ENCODE measurements at places on chromosomes 11 and 22.

GRCh38 chr11:3120071-3120792 is 44.9 kb downstream of the OSBPL5 start:
- no peak for DNase-seq

GRCh38 chr11:34305193-34305592 is 52.6 kb downstream of the ABTB2 start:
- no peak for DNase-seq

- no peak for DNase-seq
Observed at GRCh38 chr22:25637032-25637431, 72.6 kb downstream of the GRK3 start.

DNA sequence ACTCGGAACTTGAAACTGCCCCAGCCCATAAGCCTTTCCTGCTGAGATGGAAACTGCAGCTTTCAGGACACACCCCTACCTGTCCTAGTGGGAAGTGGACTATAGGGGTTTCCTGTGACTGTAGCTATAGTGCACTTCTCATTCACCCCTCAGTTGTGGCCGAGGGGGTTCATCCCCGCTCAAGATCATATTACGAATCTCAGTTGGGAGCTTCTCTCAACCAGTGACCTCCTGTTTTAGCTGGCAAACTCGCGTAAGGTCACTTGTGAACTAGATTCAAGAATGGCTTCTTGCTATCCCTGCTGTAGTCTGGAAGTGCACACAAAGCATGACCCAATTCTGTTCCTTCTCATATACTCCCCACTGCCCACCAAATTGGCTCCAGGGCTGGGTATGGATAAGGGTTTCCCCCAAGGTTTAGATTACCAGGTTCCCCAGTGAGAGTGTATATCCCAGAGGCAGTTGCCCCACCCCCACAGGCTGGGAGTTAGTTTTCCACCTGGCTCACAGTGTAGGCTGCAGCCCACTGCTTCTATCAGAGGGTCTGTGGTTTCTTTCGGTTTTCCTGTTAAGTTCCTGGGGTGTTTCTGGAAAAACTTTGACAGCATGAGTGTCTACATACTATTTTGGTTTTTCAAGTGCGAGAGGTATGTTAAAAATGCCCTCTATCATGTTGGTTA is 812.9 kb downstream of the JRKL start:
- DNase-seq: no peak

GRCh38 chr11:101053492-101053891 is 76.1 kb downstream of the PGR start:
- no peak for DNase-seq

DNA sequence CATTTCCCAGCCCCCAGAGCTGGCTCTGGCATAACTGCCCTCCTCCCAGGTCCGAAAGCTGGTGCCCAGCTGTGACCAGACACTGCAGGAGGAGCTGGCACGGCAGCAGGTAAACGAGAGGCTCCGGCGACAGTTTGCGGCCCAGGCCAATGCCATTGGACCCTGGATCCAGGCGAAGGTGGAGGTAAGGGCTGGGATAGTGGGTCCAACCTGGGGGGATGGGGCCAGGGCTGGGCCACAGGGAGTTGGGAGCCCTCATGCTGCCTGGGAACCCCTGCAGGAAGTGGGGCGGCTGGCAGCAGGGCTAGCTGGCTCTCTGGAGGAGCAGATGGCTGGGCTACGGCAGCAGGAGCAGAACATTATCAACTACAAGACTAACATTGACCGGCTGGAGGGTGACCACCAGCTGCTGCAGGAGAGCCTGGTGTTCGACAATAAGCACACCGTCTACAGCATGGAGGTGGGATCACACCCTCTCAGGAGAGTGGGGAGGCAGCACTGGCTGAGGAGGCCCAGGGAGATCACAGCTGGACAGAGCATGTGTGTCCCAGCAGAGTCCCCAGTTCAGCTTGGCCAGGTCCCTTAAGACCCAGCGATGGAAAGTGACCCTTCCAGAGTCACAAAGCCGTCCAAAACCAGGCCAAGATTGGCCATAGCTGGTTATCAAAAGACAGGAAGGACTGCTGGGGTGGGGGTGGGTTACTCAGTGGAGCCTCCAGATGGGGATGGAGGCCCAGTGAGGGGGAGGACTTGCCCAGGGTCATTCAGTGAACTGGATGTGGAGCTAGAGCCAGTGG is 7.0 kb downstream of the CTSF start:
- DNase-seq: no peak

DNA sequence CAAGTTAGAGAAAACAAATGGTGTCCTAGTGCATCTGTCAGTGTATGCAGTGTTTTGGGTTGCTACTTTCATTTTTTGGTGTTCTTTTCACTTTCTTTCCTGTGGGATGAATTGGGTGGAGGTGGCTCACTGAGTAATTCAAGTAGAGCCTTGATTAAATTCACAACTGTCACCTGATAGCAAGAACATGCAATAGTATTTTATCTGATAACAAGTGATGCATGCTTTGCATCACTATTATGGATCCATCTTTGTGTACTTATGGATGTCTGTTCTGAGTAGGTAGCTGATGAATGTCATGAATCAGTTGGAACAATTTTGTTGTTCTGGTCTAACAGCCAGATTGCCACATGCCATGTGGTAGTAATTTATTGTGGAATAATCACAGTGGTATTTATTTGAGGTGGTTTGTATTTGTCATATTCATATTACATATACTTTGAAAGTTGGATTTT is 87.5 kb downstream of the DDX10 start:
- DNase-seq: no peak

GRCh38 chr11:77088236-77089003 is 14.2 kb upstream of the OMP start:
- no peak for DNase-seq

- no peak for DNase-seq
Observed at GRCh38 chr11:55572548-55572947, 620 bp downstream of the OR4C16 start.

DNA sequence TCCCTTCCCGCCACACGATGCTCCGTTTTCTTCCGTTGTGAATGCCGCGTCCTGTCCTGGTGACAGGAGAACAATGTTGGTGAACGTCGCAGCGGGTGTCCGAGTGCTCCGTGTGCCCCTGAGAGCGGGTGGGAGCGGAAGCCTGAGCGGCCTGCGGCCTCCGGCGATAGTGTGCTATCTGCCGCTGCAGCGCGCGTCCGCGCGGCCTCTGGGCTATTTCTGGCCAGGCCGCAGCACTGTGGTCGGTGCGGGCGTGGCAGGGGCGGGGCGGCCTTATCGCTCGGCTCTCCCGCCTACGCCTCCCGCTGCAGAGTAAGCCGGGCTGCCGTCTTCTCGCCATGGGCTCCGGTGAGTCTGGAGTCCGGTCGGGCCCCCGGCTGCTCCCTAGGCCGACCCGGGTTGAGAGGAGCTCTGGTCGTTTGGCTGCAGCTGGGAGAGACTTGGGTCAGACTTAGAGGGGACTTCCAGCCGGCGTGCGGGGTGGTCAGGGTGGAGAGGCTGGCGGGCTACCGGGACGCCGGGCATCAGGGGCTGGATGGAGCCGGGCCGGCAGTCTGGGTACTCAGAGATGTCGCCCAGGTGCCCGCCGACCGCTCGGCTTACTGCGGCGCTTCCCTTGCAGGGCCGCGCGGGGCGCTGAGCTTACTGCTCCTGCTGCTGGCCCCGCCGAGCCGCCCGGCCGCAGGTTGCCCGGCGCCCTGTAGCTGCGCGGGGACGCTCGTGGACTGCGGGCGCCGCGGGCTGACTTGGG is at the start of gene GP1BB:
Gene GP1BB (plus strand): TSS at position 308 of the 751 bp plus-strand sequence. CDS start 31 bp downstream, at position 339.
- DNase-seq: no peak

- DNase-seq: no peak
Observed at GRCh38 chr11:118175993-118176777, at the start of gene SCN2B. Gene SCN2B, minus strand, starts transcription at chr11:118176639. Its CDS starts 208 bp downstream, at chr11:118176431.

GRCh38 chr11:68127714-68128681 is 6.8 kb upstream of the CHKA start:
- DNase-seq: no peak
